NCI-H1417 (cell line): ENCODE measurements at places on chromosomes 12 and 14.

- no peak for DNase-seq
These were observed 1.8 kb upstream of the TESC start for GRCh38 chr12:117100851-117101673.

- no peak for DNase-seq
These were observed 90.1 kb downstream of the ADCK1 start for GRCh38 chr14:77889971-77890442.

GRCh38 chr12:100141666-100141997 lies 1.0 kb downstream of the BLTP3B start:
- DNase-seq = no peak

DNA sequence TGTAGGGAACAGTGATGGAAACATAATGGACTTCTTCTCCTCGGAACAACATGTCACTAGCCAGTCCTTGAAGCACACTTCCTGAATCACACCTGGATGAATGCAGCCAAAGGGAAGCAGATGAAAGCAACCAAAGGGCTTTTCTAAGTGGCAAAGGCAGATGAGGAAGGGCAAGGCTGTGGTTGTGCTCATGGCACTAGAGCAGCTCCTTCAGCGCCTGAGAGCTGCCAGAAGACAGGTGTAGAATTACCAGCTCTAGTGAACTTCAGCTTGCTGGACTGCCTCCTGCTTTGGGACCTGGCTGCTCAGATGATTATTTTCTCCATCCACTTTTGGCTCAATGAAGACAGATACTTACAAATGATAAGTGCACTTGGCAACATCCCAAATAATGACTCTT lies 1372.1 kb upstream of the SEL1L start:
- DNase-seq = peak; percentile 71

- DNase-seq = no peak
These were observed 270.8 kb downstream of the BCL11B start for GRCh38 chr14:99001241-99001640.

- DNase-seq = no peak
These were observed 82.3 kb downstream of the PLEKHG3 start for GRCh38 chr14:64786296-64787149.

DNA sequence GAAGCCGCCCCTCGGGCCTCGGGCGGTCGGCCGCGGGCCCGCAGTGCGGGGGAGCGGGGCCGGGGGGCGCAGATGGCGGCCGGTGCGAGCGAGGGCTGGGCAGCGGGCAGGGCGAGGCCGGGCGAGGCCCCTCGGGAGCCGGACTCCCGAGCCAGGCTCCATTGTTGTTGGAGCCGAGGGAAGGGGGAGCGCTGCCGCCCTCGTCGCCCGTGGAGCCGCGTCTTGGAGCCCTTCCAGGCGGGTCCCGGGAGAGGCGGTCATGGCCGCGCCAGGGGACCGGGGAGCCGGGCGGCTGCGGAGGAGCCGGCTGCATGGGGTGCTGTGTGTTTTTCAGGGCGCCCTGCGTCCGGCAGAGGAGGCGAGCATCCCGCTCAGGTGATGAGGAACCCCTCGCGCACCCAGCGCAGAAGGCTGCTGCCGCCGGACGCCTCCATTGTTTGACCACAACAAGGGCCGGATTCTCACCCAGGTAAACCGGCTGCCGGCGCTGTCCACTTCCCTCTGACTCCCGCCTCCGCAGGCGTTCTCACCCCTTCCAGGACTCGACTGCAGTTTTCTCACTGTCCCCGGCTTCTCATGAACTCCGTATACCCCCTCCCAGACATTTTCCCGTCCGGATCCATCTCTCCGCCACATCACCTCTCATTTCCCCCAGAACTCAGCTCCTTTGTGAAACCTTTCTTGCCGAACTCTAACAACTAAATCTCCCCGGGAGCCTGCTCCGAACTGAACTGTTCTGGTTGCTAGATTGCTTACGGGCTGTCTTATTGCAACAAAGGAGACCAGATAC lies 732 bp downstream of the ZNF664 start:
- peak; percentile 48 for DNase-seq

GRCh38 chr12:124555168-124556073 lies 12.0 kb downstream of the NCOR2 start:
- no peak for DNase-seq

DNA sequence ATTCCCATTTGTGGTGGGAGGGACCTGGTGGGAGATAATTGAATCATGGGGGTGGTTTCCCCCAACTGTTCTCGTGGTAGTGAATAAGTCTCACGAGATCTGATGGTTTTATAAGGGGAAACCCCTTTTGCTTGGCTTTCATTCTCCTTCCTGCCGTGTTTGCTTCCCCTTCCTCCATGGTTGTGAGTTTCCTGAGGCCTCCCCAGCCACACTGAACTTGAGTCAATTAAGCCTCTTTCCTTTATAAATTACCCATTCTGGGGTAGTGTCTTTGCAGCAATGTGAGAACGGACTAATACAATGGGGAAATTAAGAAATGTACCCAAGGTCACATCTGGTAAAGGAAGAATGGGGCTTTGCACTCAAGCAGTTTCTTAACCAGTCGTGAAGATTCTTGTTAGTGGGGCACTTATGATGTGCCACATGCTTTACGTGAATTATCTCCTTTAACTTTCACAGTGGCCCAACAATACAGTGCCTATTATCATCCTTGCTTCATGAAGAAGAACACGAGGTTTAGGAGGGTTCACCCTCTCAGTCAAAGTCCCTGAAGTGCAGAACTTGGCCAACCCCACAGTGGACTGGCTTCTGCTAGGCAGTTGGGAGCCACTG lies 234.3 kb downstream of the EFCAB11 start:
- no peak for DNase-seq

GRCh38 chr14:73323896-73324399 lies 86.6 kb downstream of the PAPLN start:
- no peak for DNase-seq

DNA sequence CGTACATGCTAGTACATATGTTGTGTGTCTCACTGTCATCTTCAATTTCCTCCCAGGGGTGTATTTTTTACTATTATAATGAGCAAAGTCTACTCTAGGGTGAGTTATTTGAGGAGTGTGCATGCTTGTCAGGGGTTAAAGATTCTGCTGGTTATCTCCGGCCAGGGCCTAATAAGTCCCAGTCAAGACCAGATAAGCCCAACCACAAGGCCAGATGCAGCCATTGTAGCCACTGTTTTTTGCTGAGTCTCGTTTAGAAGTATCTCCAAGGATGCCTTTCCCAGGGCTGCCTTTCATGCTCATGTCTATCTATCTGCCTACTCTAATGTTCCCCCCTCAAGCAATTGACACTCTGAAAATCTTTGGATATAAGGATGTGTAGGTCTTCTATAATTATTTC lies 300.5 kb downstream of the IPO8 start:
- DNase-seq = no peak

- DNase-seq = no peak
These were observed 239.2 kb upstream of the CPNE8 start for GRCh38 chr12:39144613-39145061.

- no peak for DNase-seq
These were observed 192.2 kb upstream of the ALG10 start for GRCh38 chr12:33830070-33830469.

DNA sequence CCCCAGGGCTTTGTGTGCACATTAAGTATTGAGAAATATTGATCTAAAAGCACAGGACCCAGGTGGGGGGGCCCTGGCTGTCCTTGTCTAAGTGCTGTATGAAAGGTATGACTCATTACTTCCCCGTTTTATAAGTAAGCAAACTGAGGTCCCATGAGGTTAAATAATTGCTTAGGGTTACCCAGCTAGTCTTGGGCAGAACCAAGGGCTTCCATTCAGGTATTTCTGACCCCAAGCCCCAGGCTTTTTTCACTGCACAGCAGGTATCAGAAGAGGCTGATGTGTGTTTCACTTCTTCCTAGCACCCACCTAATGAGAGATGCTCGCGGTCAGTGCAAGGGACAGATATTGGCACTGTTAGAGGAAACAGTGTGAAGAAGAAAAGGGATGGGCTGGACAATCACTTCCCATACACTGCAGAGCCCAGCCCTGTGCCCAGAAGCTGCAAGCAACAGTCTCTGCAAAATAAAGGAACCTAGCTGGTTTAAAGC lies 4.7 kb upstream of the TC2N start:
- no peak for DNase-seq
